NCI-H524 treated with DMSO at 0.1 percent for 48 hours (cell line): ENCODE measurements at places on chromosomes 1 and 21.

- no peak for DNase-seq
Measured at GRCh38 chr1:216270086-216270773, 153.0 kb downstream of the USH2A start.

GRCh38 chr1:3420218-3420951 lies 34.1 kb upstream of the ARHGEF16 start:
- DNase-seq: no peak

- DNase-seq: no peak
Measured at GRCh38 chr1:185526344-185527307, 207.6 kb upstream of the HMCN1 start.

GRCh38 chr1:174967845-174968705 lies 31.7 kb upstream of the CACYBP start:
- no peak for DNase-seq

- DNase-seq: no peak
Measured at GRCh38 chr21:28338701-28339305, 653.9 kb downstream of the LTN1 start.

DNA sequence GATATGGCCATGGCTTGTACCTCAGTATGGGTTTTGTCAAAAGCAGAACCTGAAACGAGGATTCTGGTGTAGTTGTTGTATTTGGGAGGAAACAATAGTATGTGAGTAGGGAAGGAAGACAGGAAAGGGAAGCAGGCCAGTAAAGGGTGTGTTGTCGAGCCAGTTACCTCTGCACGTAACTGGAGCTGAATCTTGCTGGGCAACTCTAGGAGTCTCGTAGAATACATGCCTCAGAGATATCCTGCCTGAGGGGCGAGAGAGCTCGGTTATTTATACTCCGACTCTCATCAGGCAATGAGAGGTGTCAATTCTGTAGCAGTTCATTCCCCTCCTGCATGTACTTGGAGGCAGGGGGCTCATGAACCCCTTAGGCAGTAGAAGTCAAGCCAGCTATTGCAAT lies 45.9 kb upstream of the KIF26B start:
- no peak for DNase-seq

DNA sequence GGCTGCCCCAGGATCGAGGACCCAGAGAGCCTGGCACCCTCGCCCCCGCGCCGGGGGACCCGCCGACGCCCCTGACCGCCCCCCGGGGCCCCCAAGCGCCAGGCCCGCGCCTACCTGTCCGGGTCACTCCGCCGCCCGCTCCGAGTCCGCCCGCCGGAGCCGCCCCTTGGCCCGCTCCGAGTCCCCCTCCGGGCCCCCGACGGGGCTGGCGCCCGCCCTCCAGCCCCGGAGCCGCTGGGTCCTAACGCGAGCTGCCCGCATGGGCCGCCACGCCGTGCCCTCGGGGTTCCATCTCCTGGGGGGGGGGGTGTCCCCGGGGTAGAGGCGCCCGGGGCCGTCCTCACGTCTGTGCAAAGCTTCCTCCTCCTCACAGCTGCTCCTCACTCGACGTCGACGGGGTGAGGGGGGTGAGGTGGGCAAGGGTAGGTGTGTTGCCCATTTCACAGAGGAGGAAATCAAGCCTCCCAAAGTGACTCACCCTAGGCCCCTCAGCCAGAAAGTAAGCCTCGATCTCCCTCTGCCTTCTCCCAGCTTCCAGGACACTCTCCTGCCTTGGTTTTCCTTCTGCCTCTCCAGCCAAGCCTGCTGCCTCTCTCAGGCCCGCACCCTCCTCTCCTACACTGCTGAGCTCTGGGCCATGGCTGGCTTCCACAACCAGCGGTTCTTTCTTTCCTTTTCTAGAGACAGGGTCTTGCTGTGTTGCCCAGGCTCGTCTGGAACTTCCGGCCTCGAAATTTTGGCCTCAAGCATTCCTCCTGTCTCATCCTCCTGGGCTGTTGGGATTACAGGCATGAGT lies at the start of gene MFAP2:
Gene MFAP2 (minus strand): TSS at position 148 of the 796 bp plus-strand sequence. CDS start 2,347 bp downstream, outside the sequence.
- no peak for DNase-seq

- no peak for DNase-seq
Measured at GRCh38 chr1:226233293-226233692, 9.8 kb downstream of the MIXL1 start.

GRCh38 chr1:212618466-212619210 lies 10.1 kb downstream of the ATF3 start:
- no peak for DNase-seq

DNA sequence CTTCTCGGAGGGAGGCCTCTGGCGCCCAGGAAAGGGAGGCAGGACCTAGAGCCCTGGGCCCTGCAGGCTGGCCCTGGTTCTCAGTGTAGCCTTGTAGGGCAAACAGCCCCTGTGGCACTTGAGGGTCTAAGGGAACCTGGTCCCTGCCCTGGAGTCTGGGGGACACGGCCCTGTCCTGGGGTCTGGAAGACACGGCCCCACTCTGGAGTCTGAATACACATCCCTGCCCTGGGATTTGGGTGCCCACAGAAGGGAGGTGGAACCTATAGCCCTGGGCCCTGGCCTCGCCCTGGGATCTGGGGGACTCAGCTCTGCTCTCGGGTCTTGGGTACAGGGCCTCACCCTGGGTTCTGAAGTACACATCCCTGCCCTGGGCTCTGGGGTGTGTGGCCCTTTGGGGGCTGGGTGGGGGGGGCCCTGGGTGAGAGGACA lies 97.9 kb downstream of the OBSCN start:
- DNase-seq: no peak

DNA sequence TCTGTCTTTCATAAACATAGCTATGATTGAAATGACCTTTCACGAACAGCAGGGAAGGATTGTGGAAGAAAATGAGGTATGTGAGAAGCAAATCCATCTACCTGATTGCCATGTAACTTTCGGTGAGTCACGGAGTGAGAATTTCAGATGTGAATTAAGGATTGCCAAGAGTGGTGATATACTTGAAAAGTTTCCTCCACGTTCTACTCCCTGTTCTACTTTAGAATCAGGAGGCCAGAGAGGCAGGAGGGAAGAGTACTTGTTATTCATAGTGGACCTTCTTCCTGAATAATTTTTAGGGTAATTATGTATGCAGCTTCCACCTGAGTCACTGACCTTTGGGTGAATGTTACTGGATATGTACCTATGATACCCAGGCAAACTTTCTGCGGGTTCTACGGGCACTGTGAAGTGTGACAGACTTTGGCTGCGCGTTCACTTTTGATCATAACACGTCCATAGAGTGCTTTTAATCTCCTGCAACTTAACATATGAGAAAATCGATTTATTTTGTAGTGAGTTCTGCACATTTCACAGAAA lies 2.6 kb upstream of the KCNE1 start:
- no peak for DNase-seq

GRCh38 chr1:114342376-114342775 lies 168.6 kb downstream of the TRIM33 start:
- no peak for DNase-seq

- no peak for DNase-seq
Measured at GRCh38 chr1:108117945-108118902, 81.9 kb downstream of the SLC25A24 start.

- peak; percentile 13 for DNase-seq
Measured at GRCh38 chr1:149917571-149918144, at the start of gene SV2A. TSS of gene SV2A (minus strand) at chr1:149917844. CDS start at chr1:149913840, 4,004 bp downstream.

DNA sequence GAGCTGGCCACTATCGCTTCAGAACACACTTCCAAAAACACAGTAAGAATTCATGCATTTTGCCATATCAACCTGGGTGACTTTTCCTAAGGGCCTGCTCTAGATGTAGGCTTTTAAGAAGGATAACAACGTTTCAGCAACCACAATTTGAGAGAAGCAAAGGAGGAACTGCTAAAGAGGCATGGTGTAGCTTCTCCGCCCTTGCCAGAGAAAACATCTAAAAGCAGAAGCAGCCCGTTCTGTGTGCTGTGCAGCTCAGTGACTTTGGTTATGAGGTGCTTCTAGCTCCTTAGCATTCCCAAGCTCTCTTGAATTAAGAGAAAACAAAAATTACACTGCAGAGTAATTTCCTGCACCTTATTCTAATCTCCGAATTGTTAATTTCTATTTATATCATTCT lies 2.7 kb downstream of the PER3 start:
- DNase-seq: no peak

GRCh38 chr1:246750752-246751151 lies 26.5 kb downstream of the SCCPDH start:
- DNase-seq: no peak

DNA sequence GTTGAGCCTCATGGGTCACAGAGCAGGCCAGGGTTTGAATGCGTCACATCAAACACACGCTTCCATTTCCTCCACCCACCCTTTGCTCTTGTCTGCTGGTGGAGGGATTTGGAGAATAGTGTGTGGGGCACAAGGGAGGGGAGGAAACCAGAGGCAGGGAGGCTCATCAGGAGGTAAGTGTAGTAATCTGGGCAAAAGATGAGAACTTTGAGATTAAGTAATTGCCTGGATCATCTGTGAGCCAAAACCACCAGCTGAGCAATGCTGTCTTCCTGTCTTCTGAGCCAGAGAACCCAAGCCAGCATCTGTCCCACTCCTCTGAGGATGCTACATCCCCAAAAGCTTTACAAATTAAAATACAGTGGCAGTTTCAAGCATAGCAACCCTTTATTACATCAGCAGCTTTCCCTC lies 45.2 kb downstream of the C8B start:
- no peak for DNase-seq

GRCh38 chr1:28313702-28314546 lies 14.9 kb upstream of the MED18 start:
- DNase-seq: no peak

DNA sequence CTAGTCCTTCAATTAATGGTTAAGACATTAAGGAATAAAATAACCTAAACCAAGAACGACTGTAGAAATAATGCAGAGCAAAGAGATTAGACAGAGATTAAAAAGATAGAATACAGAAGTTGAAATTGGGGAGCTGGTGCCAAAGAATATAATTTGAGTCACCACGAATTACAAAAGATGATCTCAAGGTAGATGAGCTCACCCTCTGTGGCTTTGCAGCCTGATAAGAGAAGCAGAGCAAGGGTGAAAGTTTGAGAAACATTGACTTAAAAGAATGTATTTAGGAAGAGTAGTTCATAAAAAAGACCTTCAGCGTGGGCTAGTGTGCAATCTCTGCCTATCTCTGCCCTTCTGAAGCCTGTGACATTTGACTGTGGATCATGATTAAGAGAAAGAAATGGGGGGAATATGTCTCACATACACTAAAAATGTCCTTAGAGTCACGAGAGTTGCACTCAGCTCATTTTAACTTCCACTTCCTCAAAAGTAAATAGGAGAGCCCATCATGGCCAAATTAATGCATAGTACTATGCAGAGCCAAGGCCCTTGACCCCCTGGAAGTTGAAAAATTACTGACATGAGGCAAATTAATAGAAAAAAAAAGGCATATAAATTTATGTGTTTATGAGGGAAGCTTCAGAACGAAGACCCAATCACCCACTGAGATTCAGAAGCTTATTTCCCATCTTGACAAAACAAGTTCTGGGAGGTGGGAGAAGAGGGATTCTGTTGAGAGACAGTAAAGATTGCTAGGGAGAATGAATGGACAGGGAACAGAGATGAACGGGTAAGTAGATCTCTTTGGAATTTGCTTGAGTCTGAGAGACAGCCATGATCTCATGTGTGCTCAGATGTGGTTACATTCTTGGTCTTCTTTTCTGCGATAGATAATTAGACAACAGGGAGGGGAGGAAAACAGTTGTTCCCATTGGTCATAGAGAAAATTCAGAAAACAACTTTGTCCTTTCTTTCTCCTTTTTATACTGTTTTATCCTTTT lies 395.4 kb upstream of the LRRC7 start:
- no peak for DNase-seq

GRCh38 chr1:175797576-175797975 lies 54.2 kb upstream of the TNR start:
- DNase-seq: no peak

- no peak for DNase-seq
Measured at GRCh38 chr1:233113009-233113879, 162.8 kb downstream of the NTPCR start.

- no peak for DNase-seq
Measured at GRCh38 chr21:42221581-42222345, 2.8 kb downstream of the ABCG1 start.

- no peak for DNase-seq
Measured at GRCh38 chr1:24363994-24364393, 44.8 kb downstream of the GRHL3 start.

GRCh38 chr1:1058921-1059493 lies 15.1 kb downstream of the RNF223 start:
- DNase-seq: no peak

DNA sequence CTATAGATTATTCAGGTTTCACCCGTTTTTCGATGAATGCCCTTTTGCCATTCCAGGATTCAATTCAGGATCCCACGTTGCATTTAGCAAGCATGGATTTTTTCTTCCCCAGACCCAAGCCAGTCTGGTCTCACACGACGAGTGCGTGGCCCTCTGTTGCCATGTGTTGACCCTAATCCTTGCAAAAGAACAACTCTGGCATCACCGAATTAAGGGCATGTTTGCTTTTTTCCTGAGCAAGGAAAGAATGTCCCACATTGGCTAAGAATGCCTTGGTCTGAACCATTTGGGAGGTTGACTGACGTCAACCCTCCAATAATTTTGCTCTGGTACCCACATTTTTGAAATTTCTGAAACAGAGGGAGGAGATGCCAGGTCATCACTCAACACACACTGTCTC lies 153.0 kb upstream of the WNT4 start:
- no peak for DNase-seq

DNA sequence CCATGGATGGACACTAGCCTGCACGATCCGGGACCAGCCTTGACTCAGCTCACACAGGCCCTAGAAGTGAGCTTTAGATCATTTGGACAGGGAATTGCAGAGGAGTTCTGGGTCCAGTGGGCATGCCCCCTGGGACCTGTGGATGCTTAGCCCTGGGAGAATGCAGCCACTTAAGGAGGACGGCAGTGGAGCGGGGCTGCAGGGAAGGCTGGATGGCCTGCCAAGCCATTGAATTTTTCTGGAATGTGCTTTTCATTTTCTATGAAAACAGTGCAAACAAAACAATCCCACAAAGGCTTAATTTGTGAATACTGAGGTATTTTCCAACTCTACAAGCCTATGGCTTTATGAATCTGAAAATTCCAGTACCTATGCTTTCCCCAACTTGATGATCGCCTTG lies 80.4 kb upstream of the GCLM start:
- no peak for DNase-seq

- no peak for DNase-seq
Measured at GRCh38 chr1:203098445-203098844, 12.6 kb upstream of the MYOG start.

- no peak for DNase-seq
Measured at GRCh38 chr21:21279193-21279901, 281.1 kb downstream of the NCAM2 start.

DNA sequence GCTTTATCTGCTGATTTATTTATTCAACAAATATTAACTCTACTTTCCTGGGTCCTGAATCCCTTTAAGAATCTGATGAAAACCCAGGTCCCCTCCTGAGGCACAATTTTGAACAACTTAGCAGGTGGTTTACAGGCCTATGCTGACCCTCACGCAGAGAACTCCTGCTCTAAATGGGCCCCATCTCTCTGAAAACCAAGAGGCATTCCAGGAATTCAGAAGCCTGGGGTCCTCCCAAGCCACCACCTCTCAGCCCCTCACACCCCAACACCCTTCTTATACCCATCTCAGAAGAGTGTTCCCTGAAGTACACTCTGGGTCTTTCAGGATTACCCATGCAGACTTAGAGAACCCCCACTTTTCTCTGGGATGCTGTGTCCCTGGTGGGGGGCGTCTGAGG lies 34.5 kb downstream of the LHX4 start:
- no peak for DNase-seq
